ENCODE measurements at places on chromosomes 4 and X.

DNA sequence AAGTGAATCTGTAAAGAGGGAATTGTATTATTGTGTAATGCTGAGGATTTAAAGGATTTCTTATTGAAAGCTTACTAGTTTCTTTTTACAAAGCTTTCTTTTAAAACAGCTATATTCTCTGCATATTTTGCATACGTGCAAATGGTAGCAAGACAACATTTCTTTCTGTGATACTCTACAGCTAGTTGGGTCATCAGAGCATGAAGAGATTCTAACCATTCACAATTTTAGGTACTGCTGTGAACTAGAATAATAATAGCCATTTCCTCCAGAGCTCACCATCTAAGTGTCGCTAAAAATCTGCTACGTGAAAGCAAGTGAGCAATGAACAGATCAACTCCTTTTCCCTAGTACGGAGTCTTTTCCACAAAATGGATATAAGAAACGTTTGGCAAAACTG lies 37.3 kb downstream of the ARHGAP6 start:
- DNase-seq, result no peak

DNA sequence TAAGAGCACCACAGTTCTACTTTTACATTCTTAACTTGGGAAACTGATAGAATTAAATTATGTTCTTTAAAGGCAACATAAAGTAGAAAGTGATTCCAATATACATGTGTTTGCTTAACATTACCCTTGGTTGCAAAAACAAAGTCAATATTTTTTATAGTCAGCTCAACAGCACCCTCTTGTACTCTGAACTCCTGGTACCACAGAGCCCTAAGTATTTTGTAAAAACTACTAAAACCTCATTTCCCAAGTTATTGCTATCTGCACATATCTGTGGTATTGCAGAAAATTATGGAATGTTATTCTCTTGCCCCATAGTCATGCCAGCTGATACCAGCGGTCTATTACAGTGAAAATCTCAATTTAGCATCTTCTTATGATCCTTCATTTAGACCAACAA lies 2.9 kb downstream of the KIF4A start:
- DNase-seq, result no peak

DNA sequence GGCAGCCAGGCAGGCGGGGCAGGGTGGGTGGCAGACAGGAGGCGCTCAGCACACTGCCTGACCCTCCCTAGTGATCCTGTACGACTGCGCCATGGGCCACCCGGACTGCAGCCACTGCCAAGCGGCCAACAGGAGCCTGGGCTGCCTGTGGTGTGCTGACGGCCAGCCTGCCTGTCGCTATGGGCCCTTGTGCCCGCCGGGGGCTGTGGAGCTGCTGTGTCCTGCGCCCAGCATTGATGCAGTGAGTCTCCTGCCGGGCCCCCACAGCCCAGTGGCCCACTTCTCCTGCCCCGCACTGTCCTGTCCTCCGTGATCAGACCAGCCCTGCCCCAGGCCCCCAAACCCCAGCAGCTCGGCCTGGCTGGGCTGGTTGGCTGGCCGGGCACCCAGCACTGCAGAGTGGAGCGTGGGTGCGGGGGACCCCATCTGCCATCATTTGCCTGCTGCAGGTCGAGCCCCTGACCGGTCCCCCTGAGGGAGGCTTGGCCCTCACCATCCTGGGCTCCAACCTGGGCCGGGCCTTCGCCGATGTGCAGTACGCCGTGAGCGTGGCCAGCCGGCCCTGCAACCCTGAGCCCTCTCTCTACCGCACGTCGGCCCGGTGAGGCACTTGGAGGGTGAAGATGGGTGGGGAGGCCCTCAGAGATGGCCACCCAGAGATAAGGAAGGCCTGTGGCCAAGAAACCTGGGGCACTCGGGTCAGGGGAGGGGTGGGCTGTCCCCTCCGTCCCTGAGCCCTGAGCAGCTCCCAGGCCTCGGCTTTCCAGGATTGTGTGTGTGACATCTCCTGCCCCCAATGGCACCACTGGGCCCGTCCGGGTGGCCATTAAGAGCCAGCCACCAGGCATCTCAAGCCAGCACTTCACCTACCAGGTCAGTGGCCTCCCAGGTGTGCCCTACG lies 7.6 kb downstream of the PLXNB3 start:
- DNase-seq, result no peak

GRCh38 chr4:80017125-80017854 lies 55.7 kb downstream of the ANTXR2 start:
- peak; percentile 47 for DNase-seq

DNA sequence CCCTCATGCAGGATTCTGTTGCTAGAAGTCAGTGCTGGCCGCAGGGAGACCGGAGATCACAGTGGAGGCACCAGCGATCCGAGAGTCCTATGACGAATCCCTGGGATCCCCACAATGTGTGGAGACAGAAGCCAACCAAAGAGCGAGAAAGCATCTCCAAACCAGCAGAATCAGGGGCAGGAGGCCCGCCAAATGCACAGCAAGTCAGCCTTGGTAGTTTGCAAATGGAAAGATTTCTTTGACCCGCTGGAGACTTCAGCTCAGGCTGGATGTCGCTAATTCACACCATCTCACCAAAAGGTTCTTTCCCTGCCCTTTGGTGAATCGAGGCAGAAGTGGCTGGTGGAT lies 505 bp upstream of the PKD2 start:
- DNase-seq, result no peak

- peak; percentile 69 for DNase-seq
Measured at GRCh38 chr4:85496933-85497332, 22.0 kb downstream of the ARHGAP24 start.

GRCh38 chr4:181950372-181951127 lies 292.7 kb upstream of the TENM3 start:
- DNase-seq, result no peak

DNA sequence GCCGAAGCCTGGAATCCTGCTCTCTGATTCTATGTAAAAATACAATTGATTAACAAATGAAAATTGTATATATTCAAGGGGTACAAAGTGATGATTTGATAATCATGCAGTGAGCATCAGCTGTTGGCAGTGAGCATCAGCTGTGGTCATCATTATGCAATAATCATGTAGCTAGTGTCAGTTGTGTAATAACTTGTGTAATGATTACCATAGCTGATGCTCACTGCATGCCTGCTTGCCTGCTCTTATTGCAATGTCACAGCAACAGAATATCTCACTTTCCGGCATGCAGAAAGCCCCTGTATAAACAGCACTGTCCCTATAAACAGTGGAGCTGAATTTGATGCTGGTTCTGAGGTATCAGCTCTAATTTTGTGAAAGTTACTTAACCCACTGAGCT lies 46.8 kb downstream of the SULT1B1 start:
- no peak for DNase-seq

DNA sequence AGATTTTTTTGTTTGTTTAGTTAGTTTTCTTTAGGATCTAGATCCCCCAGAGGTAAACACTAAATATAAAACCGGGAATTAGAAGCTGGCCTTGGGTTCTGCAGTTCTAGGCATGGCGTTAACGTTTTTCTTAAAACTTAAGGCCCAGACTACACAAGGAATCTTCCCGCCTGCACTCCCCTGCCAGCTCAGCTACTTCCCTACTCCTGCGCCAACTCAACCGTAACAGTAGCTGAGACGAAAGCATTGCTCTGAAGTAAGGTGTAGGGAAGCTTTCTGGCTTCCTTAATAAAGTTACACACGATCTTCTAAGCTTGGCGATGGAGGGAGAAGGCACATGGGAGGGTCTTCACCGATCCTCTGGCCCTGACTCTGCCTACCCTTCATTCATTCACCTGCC lies 37.1 kb downstream of the CPE start:
- no peak for DNase-seq

GRCh38 chrX:34764852-34765361 lies 107.8 kb upstream of the TMEM47 start:
- no peak for DNase-seq

- no peak for DNase-seq
Measured at GRCh38 chr4:22444813-22445212, 71.1 kb downstream of the ADGRA3 start.

DNA sequence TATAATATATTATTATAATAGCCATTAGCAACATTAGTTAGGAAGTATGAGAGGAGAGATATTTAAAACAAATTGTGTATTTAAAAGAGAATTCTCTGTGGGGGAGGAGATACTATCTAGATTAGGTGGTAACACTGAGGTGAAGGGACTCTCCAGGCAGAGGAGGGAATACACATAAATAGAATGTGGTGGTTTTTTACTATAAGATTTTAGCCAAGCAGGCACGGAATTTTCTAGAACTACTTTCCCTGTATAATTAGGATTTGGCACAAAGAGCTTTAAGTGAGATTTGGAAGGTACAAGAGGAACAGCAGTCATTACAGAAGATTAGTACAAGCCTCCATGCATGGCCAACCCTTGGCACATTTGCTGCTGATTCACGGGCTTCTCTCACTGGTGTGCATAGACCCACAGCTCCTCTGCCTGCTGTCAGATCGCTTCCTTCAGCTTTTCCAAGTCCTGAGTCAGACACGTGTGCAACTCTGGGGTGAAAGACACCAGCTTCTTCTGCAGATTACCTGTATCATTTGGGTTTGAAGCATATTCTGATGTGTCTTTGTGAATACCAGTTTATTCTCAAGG lies 685.5 kb downstream of the KCTD8 start:
- no peak for DNase-seq
